Stimulated activated CD4-positive, alpha-beta T cell treated with anti-CD3 and anti-CD28 coated beads, Interleukin-15, amount 100 ng/mL, for 1 hour (primary cell): ENCODE measurements at places on chromosomes 16 and 17.
A peak's percentile ranks its signal among the peaks of the same experiment; 100 is the strongest.

- DNase-seq: peak; percentile 42
These were observed 720 bp upstream of the ZPBP2 start for GRCh38 chr17:39867084-39867879.

- DNase-seq: no peak
These were observed 91.4 kb upstream of the TBX2 start for GRCh38 chr17:61307905-61308886.

DNA sequence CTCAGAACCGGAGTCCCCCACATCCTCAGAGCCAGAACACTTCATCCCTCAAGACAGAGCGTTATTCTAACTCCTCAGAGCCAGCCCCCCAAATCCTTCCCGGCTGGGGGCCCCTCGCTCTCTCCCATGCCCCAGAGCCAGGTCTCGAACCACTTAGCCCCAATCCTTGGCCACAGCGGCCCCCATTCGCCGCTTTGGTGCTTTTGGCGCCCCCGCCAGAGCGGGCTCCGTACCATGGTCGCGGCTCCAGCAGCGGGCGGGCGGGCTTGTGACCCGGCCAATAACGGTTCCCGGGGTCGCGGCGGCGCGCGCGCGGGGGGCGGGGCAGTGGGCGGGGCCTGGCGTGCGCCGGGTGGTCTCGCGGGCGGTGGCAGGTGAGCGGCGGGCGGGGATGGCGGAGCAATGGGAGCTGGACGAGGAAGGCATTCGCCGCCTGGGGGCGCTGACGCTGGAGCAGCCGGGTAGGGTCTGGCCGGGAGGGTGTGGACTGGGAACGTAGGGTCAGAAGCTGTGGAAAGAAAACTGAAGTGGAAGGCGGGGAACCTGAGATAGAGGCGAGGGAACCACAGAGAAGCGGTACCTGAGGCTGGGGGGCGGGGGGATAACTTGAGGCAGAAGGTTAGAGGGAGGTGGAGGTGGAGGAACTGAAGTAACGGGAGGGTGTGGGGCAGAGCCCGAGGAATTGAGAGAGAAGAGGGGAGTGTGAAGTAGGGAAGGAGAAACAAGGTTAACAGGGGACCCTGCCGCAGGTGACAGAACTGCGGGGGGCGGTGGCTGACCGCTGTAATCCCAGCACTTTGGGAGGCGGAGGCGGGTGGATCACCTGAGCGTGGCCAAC, at the start of the genes KCTD19 and LRRC36:
Gene KCTD19 (minus strand): TSS at position 270 of the 838 bp plus-strand sequence. CDS start 34 bp downstream, at position 236.
Gene LRRC36 (plus strand): TSS at position 344 of the 838 bp plus-strand sequence. CDS start 48 bp downstream, at position 392.
- peak; percentile 4 for DNase-seq

DNA sequence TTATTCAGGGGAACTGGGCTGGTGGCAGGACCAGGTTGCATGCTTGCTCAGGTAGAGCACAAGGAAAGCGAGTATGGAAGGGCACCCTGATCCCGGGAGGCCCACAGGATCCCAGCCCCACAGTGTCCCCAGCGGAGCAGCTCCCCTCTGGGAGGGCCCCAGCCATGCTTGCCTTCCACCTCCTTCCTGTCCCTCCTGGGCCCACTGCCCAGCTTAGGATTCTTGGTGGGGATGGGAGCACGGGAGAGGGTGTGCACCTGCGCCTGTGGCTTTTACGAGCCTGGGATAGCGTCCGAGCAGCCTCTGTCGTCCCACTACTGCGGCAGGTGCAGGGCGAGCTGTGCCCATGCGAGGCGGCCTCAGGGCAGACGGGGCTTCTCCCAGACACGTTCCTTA, 114.5 kb downstream of the BANP start:
- DNase-seq: no peak

GRCh38 chr17:79171188-79171587, 96.6 kb downstream of the ENGASE start:
- DNase-seq: no peak

GRCh38 chr17:44557651-44558285, 484 bp downstream of the FZD2 start:
- DNase-seq: no peak

- DNase-seq: no peak
These were observed 70.6 kb downstream of the CYB5B start for GRCh38 chr16:69494991-69495392.

DNA sequence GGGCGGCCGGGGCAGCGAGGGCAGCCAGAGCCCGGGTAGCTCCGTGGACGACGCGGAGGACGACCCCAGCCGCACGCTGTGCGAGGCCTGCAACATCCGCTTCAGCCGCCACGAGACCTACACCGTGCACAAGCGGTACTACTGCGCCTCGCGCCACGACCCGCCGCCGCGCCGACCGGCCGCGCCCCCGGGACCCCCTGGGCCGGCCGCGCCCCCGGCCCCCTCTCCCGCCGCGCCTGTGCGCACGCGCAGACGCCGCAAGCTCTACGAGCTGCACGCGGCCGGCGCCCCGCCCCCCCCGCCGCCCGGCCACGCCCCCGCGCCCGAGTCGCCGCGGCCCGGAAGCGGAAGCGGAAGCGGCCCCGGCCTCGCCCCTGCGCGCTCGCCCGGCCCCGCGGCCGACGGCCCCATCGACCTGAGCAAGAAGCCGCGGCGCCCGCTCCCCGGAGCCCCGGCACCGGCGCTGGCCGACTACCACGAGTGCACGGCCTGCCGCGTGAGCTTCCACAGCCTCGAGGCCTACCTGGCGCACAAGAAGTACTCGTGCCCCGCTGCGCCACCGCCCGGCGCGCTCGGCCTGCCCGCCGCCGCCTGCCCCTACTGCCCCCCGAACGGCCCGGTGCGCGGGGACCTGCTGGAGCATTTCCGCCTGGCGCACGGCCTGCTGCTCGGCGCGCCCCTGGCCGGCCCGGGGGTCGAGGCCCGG, 36.1 kb upstream of the ZC3H18 start:
- peak; percentile 67 for DNase-seq

DNA sequence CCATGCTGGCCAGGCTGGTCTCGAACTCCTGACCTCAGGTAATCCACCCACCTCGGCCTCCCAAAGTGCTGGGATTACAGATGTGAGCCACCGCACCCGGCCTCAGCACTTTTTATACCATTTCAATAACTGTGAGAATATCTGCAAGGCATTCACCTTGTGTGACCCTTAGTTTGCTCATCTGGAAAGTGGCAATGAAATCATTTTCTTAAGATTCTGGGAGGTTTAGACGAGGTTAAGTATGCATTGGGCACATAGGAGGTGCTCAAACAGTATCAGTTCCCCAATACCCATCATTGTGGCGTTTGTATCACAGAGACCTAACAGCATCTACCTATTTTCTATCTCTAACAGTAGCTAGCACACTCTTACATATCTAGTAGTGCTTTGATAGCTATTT, 481.9 kb upstream of the ERCC4 start:
- DNase-seq: no peak

- no peak for DNase-seq
These were observed 16.2 kb downstream of the CHP2 start for GRCh38 chr16:23771027-23771426.

GRCh38 chr17:70862295-70862694, 693.0 kb downstream of the KCNJ2 start:
- DNase-seq: no peak

- no peak for DNase-seq
These were observed 499 bp upstream of the HLF start for GRCh38 chr17:55264278-55264644.

GRCh38 chr17:17740615-17741348, 59.5 kb downstream of the RAI1 start:
- DNase-seq: no peak
